Stimulated activated CD4-positive, alpha-beta T cell treated with anti-CD3 and anti-CD28 coated beads, Interleukin-15, amount 100 ng/mL, for 1 hour (primary cell): ENCODE measurements at places on chromosomes 12 and 14.

DNA sequence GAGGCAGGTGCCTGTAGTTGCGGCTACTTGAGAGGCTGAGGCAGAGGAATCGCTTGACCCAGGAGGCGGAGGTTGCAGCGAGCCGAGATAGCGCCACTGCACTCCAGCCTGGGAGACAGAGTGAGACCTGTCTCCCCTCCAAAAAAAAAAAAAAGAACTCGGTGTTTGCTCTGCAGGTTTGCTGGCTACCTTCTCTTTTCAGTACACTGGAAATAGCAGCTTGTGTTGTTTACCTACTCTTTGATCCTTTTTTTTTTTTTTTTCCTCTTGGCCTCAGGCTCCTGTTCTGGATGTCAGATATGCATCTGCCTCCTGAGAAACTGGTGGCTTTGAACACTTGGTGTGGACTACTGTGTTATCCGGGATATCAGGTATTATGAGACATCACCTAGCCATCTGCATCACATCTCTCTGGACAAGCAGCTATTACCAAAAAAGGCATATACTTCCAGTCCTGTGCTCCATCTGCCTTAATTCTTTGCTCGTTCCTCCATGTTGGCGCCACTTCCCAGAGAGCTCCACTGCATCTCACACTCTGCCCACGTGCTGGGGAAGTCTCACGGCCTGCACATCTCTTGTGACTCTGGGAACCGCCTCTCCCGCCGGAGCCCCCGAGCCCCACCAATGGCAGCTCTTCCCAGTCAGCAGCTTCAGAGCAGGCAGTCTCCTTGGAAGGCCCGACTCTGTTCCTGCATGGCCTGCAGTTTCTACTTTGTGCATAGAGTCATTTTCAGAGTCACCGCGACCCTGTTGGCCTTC is 50.9 kb upstream of the TRAF3 start:
- no peak for DNase-seq

DNA sequence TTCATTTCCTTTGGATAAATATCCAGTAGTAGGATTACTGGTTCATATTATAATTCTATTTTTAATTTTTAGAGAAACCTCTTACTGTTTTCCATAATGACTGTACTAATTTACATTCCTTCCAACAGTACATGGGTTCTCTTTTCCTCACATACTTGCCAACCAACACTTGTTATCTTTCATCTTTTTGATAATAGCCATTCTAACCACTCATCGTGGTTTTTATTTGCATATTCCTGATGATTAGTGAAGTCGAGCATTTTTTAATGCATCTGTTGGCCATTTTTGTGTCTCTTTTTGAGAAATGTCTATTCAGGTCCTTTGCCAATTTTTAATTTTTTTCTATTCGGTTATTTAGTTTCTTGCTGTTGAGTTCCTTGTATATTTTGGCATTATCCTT is 457.7 kb upstream of the PDE3A start:
- no peak for DNase-seq

- DNase-seq = no peak
These were observed 44.4 kb downstream of the DYRK2 start for GRCh38 chr12:67692966-67693365.

- no peak for DNase-seq
These were observed 94.3 kb downstream of the LRRC74A start for GRCh38 chr14:76920331-76921087.

DNA sequence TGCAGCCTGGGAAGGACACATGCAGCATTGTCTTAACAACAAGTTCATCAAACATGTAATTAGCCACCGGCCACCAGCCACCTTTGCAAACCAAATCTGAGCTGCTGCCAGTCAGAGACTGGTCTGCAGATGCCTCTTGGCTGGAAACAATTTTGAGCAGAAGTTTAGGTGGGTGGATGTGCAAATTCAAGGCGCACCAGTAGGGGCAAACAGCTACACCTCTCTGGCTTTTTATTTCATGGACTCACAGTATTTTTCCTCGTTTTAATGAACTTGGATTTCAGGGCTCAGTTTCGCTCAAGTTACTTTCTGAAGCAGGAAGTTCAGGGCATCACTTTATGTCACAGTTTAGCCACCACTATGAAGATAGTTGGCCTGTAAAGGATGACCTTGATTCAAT is 94.3 kb downstream of the OTX2 start:
- no peak for DNase-seq

GRCh38 chr12:30847259-30847658 is 79.3 kb upstream of the TSPAN11 start:
- no peak for DNase-seq

GRCh38 chr14:53954551-53955228 is 1.9 kb downstream of the BMP4 start:
- no peak for DNase-seq
